Testis (tissue), 5 donors: ENCODE measurements at places on chromosomes 4 and X.

GRCh38 chr4:85784348-85784747, 309.4 kb downstream of the ARHGAP24 start:
- DNase-seq, result no peak

- DNase-seq, result peak; percentile 47
Measured at GRCh38 chr4:140297221-140297570, 76.2 kb upstream of the SCOC start.

GRCh38 chr4:183438458-183439113, 5.8 kb upstream of the CDKN2AIP start:
- DNase-seq, result no peak

GRCh38 chr4:24240655-24241054, 343.7 kb downstream of the DHX15 start:
- no peak for DNase-seq

GRCh38 chr4:3355266-3355748, 62.5 kb downstream of the RGS12 start:
- DNase-seq, result no peak

DNA sequence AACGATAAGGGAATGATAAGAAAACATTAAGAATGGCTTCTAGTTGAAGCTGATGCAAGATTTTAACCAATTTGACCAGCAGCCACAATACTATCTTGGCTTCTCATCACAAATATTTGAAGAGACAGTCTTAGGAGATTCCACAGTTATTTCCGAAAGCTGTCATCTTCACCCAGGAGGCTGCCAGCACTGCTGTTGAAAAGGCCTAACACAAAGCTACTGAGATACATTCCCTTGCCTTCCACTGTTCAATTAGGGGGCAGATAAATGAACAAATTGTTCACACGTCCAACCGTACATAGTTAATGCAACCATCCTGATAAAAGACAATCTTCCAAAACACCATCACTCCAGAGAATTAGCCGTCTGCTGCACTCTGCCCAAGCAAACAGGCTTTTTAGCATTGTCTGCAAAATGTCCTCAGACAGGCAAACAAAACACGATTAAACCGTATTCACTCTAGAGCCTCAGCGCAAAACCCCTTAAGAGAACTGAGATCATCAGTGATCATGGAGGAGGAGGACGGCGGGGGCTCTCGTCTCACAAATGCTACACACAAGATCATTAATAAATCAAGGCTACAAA, 189.8 kb upstream of the PSAPL1 start:
- no peak for DNase-seq

DNA sequence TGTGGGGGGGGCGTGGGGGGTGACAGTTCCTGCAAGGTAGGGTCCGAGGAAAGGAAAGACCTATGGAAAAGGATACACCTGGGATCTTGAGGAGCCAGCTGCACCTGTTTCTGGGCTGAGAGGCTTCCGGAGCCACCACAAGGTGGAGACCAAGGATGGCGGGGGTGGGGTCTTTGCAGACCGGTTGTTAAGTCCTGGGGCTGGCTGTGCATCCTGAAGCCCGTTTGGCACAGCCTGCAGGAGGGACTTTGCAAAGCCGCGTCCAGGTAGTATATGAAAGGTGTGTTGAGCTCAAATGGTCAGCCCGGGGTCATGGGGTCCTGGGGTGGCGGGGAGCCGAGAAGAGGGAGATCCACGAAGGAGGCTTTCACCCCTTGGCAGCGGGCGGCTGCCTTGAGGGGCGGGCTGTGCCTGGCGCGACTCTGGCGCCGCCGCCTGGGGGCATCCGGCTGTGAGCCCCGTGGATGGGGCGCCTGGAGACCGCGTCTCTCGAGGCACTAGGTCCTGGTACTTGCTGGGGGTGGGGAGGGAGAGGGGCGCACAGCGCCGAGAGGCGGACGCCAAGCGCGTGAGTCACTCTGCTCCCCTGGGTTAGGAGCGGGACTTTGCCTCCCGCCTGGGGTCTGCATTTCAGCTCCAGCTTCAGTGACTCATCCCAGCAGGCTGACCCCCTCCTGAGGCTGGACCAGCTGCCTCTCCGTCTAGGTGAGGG, 58.2 kb upstream of the DYNLT3 start:
- no peak for DNase-seq

DNA sequence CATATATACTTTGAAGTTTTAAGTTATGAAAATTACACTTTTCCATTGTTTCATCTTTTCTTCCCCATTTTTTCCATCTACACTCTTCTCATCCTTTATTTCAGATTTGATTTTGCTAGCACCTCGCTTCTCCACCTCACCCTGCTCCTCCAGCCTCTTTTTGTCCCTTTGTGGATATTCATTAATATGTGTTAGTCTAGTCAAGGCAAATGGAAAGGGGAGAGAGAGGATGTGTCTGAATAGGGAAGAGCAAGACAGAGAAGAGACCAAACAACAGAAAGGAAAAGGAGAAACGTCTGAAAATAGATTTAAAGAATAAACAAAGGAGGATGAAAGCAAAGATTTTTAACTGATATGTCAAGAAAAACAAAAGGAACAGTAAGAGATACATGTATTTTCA, 24.1 kb downstream of the GPM6A start:
- no peak for DNase-seq

DNA sequence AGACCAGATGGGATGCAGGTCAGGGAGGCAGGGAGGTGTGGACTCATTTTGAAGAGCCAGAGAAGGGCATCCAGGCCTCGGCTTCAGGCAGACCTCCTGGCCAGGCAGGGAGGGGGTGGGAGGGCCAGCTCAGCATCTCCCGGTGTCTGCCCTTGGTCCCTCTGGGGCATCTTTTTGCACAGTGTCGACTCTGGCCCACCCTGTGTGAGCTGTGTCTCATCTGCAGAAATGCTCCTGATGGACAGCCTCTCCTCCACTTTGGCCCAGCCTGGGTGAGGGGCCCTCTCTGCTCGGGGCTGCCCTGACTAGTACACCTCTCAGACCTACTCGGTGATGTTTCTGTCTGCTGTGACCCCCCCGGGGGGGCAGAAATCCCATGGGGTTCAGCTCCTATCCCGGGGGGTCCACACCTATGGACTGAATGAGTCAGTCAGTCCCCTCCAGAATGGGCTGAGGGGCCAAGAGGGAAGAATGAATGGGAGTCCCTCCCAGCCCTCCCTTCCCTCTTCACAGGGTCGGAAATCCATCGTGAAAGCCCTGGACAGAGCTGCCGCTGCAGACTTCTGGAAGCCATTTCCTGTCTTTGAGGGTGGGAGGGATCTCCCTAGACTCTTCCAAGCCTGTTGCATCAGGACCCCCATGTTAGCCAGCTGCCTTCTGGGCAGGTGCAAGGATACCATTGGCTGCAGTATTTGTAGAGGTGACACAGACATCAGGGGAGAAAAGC, 196.7 kb upstream of the PSAPL1 start:
- DNase-seq, result no peak

DNA sequence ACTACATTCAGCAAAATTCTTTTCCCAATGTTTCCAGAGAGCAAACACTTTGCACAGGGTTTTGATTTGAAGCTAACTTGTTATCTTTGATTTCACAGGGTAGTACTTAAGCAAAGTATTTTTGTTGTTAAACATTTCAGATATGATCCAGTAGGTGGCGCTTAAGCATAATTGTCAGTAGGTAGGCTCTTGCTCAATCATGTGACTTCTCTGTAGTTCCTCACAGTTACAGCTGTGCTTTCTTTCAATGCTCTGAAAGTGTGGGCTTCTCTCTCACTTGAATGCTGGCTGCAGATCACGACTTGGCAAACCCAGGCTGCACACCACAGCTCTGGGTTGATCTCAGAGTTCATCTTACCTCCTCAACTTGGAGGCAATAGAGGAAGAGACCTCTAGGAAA, 1016.5 kb downstream of the SH3BGRL start:
- DNase-seq, result no peak

GRCh38 chrX:68454476-68455150, 21.3 kb upstream of the OPHN1 start:
- no peak for DNase-seq

DNA sequence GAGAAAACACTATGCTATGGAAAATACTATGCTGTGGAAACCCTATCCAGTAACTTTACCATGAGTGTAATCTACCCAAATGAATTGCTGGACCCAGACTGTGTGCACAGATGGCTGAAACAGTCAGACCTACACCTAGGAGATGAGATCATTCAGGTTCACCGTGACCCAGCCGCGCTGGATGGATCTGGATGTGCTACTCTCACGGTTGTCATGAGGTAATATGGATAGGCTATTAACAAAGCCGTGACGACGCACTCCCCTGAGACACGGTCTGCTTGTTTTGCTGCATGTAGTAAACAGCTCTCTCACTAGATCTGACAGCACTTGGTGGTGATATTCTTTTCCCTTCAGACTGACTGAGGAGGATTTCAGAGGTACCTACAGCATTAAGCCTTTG, 832.5 kb upstream of the GRID2 start:
- DNase-seq, result peak; percentile 17

GRCh38 chrX:109398833-109399232, 83.1 kb downstream of the GUCY2F start:
- DNase-seq, result no peak

DNA sequence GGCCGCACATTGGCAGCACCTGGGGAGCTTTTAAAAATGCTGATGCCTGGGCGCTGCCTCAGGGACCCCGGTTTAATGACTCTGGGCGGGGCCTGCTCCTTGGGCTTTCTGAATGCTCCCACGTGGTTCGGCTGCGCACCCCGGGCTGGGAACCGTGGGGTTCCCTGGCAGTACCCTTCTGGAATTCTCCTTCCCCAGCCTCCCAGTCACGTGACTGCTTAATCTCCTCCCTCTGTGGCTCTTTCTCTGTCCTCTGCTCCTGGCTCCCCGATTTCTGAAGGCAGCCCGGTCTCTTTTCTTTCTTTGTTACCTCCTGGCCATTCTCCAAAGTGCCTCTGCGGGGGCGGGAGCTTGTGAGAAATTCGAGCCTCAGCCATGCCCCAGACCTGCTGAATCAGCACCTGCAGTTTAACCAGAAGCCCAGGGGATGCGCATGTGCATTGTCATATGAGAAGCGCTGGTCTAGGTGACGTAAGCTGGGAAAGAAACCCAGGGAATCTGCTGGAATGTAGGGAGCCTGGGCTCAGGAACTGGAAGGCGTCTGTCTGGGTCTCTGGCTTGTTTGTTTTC, 16.6 kb downstream of the CLCN4 start:
- peak; percentile 85 for DNase-seq

- DNase-seq, result no peak
Measured at GRCh38 chrX:105017641-105018040, 202.9 kb downstream of the TEX13A start.

DNA sequence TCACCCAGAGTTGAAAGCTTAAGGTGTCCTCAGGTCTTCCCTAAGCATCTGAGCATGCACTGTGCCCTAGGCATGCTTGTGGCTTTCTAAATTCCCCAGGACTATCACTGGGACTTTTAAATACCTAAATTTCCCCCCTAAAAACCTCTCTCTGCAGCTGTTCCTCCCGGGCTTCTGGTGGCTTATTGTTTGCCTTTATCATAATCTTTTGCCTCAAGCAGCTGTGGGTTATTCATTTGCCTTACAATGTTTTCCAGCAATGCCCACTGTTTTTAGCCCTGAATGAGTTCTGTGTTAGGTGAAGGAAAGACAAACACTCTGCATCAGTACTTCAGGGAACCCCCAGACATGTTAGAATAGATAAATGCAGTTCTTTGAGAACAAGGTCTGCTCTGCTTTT, 455.0 kb downstream of the ZIC3 start:
- no peak for DNase-seq

DNA sequence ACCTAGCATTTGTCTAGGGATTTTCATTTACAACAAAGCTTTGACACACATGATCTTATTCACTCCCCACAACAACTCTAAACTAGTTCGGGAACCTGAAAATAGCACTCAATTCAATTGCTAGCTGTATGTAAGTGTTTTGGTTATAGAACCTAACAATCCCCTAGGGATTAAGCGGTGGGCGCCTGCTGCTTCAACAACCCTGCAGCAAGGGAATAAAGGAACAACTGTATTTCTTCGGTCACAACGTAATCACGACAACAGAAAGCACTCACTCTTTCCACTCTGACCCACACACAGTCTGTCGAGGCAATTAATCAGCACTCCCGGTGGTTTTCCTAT, 674 bp upstream of the DIAPH2 start:
- no peak for DNase-seq

GRCh38 chr4:78764498-78764961, 11.6 kb upstream of the BMP2K start:
- no peak for DNase-seq

GRCh38 chrX:103063191-103063845, 653 bp downstream of the BEX1 start:
- peak; percentile 58 for DNase-seq

GRCh38 chrX:132539611-132540010, 50.8 kb upstream of the MBNL3 start:
- DNase-seq, result no peak

- DNase-seq, result no peak
Measured at GRCh38 chr4:168167714-168168284, 75.5 kb downstream of the ANXA10 start.

GRCh38 chrX:78527263-78527662, 131.9 kb downstream of the RTL3 start:
- DNase-seq, result no peak

- peak; percentile 82 for DNase-seq
Measured at GRCh38 chr4:53497487-53498244, 93.6 kb downstream of the LNX1 start.

- no peak for DNase-seq
Measured at GRCh38 chr4:155599085-155599484, 67.6 kb upstream of the GUCY1A1 start.

- no peak for DNase-seq
Measured at GRCh38 chr4:121182296-121182695, 18.2 kb upstream of the TNIP3 start.

DNA sequence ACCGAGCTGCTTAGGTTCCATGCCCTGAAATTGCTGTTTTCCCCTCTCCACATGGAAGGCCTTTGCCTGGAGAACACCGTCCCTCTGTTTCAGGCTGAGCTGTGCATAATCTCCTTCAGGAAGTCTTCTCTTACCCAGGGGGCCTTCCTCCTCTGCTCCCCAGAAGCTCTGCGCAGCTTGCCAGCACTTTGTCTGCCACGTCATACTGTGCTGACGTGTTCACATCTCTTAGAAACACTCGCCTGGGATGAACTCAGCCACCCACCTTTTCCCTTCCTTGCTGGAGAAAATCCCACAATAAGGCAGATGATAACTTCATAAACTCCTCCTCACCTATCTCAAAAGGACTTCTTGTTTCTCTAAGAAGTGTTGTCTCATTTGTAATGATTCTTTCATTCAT, 110.7 kb downstream of the ARHGAP10 start:
- DNase-seq, result peak; percentile 83

- no peak for DNase-seq
Measured at GRCh38 chr4:93645120-93645519, 183.4 kb upstream of the ATOH1 start.

GRCh38 chr4:117422297-117422696, 336.9 kb upstream of the TRAM1L1 start:
- no peak for DNase-seq
